T-helper 22 cell (primary cell): ENCODE measurements at places on chromosomes 5 and 9.

DNA sequence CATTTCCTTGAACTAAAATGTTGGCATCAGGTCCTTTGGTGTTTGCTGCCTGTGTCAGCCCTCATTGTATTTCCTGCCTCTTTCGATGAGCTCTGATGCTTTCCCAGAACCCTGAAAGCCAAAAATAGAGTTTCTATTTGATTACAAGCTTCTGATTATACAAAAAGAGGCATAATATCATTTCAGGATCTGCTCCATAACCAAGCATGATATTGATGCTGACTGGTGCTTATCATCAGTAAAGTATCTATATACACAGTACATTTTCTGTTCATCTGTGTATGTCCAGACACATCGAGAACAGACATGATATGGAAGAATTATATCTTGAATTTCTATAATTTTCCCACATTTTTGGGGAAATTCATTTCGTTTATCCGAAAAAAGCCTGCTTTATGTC, 58.6 kb downstream of the SEMA6A start:
- DNase-seq, result no peak

DNA sequence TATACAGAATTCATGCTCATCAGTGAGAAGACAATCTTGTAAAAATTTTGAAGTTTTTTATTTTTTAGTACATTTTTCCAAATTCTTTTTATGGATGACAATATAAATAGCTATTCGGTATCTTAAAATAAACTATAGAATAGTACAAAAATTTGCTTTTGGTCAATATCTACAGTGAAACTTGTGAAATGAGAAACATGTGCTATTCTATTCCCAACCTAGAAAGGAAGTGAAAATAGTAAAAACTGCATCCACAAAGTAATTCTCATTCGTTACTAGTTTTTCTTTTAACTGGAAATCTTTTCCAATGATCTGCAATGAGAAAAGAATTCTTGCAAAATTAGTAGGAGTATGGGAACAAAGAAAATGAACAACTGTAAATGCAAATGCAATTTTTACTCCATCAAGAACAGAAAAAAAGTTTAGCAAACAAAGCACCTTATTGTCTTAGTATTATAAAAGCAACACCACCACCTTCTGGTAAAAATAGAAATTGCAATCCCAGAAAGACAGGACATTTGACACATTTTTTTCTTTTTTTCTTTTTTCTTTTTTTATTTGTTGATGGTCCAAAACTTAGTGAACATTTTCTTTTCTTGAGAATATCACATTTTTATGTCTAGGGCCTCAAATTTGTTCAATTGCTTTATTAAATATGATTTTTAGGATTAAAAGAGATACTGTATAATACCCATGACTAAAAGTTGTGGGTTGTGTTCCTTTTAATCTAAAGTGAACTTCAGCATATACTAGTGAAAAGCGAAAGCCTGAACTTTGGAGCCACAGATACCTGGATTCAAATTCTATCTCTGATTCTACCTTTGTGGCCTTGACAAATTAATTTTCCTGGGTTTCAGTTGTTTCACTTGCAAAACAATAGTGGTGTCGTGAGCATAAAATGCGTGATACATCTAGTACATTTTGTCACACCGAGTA, 72.3 kb downstream of the SLCO4C1 start:
- no peak for DNase-seq

DNA sequence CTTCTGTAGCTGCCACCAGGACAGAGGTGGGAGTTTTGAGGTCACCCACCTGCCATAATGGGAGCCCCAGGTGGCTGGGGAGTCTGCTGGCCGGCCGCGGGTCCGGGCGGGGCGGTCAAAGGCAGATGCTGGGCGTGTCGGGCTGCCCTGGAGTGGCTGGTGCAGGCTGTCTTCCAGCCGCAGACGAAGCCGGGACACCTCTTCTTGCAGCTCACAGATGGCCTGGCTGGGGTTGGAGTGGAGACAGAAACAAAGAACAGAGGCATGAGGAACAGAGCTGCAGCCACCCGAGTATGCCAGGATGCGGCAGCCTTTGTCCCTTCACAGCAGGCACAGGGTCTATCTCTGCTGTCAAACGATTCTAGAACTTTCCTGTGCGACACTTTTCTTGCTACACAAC, 18.0 kb downstream of the ORM2 start:
- no peak for DNase-seq

GRCh38 chr5:131393498-131393968, 129.7 kb downstream of the CDC42SE2 start:
- no peak for DNase-seq

DNA sequence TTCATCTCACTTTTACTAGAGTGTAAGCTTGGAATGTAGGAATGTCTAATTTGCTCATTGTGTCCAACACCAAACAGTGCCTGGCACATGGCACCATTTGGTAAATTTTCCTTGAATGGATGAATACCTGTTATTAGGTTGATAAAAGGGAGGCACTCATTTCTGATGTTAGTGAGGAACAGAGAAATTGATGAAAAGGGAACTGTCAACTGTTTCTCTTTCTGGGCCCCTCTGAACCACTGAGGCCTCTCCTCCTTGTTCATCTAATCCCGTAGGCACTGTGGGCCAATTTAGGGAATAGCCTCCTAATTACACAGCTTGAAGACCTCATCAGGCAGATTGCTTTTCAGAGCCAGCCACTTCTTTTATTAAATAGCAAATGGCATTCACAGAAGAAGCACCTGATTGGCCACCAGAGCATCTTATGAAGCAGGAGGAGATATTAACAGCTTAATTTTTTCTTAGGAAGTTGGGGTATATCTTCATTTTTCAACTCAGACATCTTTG, 22.6 kb downstream of the MRRF start:
- no peak for DNase-seq

DNA sequence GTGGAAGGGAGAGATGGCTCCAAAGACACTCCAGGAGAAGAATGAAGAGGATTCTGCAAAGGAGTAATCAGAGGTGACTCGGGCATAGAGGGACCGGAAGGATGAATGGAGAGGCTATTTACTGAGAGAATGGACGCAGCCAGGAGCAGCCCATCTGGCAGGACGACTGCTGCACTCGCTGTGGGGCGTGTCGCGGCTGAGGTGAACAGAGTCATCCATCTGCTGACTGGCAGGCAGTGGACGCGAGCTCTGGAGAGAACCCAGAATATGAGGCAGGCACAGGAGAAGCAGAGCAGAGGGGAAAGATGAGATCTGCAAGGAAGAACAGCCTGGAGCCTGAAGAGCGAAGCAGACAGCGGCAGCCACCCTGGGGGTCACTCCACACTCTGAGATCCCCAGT, 16.4 kb downstream of the FGF1 start:
- DNase-seq, result no peak

DNA sequence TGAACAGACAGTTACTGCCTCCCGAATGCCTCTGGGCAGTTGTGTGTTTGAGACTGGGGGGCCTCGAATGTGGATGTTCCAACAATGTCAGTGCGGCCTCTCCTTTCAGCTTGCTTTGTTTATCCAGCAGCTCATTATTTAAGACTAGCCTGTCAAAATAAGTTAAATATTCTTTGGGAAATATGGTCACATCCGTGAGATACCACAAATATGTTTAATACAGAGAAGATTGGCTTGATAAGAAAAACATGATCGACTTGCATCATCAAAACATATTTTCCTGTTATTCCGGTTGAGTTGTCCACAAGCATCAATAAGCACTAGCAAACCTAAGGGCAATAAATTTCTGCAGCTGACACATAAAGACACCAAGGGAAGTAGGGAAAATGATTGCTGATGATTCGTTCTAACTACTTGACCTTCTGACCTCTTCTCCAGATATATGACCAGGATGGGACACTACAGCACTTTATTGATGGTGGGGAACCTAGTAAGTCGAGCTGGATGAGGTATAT, 66.5 kb downstream of the PRDM6 start:
- no peak for DNase-seq
